Fibroblast of skin of left biceps (primary cell): ENCODE measurements at places on chromosomes 12 and 14.
A peak's percentile ranks its signal among the peaks of the same experiment; 100 is the strongest.

GRCh38 chr12:123384318-123384993 is 524 bp downstream of the KMT5A start:
- no peak for DNase-seq

DNA sequence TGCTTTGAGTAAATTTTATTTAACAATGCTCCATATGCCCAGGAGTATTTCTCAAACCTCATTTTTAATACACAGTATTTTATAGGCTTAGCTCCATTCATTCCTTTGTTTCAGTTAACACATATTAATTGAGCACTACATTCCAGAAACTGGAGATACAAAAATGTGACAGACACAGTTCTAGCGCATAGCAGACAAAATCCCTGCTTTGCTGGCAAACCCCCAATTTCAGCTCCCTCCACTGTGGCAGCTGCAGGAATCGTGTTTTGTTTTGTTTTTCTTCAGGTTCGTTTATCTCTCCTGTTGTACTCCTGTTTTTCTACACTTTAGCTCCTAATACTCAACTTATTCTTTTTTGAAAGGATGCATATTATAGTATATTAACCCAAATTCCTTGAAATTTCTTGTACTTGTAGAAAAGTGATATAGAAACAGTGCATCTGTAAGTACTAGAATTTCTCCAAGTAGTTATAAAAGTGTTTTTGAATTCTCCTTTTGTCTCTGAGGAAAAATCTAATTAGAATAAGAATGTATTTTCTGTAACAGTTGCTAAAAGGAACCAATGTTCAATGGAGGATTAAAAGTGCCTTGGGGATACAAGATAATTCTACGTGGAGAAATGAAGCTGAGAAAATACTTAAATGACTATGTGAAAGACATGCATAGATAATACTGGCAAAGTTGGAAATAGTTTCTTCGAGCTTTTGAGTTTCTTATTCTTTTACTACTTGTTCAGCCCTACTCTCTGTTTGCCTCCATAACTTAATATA is 6.4 kb upstream of the RAB21 start:
- no peak for DNase-seq

- peak; percentile 35 for DNase-seq
Observed at GRCh38 chr12:124428136-124428791, 133.4 kb downstream of the RFLNA start.

GRCh38 chr14:28382444-28383190 is 384.0 kb upstream of the FOXG1 start:
- DNase-seq: peak; percentile 38

DNA sequence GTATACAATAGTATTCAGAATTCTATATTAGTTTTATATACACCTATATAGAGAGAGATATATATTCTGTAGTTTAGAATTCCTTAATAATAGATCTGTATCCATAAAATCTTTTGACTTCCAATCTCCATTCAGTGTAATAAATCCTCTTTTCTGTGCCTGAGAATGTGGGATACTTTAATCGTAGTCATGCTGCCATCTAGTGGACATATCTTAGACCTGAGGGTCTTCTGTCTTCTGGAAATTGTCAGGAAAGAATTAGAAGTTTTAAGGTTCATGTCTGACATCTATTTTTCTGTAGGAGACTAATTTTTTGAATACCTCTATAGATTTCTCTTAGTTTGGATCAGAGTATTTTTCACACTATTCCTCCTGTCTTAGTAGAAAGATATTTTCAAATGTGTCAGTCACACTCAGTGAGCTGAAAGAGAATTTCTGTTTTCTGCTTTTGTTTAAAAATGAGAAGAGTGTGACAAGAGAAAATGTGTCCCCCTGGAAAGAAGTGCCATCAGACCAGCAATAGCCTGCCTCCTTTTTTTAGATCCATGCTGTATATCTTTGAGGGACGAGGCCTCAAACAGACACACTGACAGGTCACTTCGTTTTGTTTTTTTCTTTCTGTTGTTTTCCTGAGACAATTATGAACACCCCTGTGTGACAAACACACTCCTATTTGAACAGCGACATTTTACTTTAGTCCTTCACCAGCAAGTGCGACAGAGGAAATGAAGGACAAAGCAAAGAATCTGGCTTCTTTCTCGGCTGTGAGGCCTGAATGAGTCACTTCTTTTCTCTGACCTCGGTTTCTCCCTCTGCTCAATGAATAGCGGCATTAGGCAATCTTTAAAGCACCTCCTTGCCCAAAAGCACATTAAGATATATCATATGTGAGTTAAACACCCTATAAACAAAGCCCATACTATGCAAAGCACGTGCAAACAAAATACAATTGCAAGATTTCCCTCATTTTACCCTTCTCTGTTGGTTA is 96.3 kb downstream of the GALC start:
- DNase-seq: peak; percentile 41

GRCh38 chr14:67722293-67722692 is 20.6 kb downstream of the RDH12 start:
- no peak for DNase-seq

DNA sequence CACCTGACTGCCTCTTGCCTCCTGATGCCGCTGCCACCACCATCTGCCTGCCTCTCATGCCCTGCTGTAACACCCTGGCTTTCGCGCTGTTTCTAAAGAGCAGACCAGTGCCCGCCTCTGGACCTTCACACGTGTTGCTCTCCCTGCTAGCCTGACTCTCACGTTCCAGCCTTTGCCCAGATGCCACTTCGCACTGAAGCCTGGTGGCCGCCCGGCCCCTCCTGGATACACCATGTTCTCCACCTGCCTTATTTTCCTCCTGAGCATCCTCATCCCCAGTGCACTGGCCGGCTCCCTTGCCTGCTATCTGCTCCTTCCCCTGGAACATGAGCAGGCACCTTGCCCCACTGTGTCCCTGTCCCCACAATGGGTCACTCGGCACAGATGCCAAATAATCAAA is 146.5 kb downstream of the PIWIL1 start:
- DNase-seq: no peak

- DNase-seq: peak; percentile 94
Observed at GRCh38 chr12:121576851-121577391, 3.9 kb downstream of the KDM2B start.

GRCh38 chr12:30420561-30420960 is 275.1 kb downstream of the IPO8 start:
- no peak for DNase-seq

DNA sequence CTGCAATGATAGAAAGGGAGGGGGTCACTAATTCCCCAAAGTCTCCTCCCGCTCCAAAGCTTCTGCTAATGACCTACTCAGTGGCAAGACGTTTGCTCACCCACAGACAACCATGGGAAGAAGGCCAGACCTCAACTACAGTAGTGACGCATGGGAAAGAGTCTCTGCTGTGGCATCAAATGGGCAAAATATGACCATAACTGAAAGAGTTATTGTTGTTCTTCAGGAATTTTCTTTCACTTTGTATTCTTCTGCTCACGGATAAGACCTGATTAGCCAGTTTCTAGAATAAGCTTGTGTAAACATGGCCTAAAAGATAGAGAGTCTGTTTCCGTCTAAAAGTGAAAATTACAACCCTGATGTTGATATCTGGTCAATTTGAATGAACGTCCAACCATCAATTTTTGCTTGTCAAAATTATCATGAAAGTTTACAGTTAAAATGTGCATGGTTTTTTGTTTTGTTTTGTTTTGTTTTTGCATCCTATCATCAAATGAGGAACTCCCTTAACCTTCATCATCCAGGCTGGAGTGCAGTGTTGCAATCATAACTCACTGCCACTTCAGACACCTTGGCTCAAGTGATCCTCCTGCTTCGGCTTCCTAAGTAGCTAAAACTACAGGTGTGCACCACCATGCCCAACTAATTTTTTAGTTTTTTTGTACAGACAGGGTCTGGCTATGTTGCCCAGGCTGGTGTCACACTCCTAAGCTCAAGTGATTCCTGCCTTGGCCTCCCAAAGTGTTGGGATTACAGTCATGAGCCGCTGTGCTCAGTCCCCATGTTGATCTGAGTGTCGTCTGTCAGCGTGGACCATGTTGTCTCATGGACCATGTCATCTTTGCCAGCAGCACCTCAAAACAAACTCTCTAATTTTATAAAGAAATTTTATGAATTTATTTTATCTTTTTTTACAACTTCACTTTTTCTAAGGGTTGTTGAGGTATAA is 7.0 kb downstream of the KRT6B start:
- DNase-seq: no peak

DNA sequence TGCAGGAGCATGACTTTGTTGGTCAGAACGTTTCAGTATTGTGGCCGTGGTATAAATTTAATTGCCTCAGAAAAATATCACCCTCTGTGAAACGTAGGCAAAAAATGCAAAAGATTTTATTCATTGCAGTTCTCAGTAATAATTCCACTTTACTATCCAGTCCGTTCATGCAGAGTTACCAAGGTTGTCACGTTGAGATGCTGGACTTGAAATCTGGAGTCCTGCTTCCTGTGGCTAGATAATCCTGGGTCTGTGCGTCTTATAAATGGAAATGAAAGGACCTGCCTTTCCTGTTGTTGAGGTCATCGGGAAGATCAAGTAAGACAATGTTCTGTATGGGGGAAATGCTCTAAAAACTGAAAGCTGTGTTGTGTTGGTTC is 1.3 kb upstream of the AVPR1A start:
- no peak for DNase-seq

DNA sequence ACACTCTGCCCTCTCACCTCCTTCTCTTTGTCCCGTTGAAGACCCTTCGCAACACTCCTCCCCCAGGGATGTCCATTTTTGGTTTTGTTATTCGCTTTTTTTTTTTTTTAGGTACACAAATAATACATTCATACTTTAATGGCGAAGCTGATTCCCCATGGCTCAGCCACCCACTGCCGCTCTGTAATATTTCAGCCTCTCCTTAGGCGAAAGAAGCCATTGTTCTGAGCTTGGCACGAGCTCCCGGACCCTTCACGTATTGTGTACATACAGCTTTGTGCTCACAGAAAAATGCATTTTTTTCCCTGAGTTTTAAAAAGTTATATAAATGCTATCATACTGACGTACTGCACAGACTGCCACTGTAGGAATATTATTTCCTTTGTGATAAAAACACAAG is 115.0 kb downstream of the TMEM132C start:
- DNase-seq: no peak

- peak; percentile 8 for DNase-seq
Observed at GRCh38 chr14:56474419-56475022, 105.1 kb upstream of the TMEM260 start.

GRCh38 chr14:61644834-61645233 is 50.5 kb upstream of the HIF1A start:
- no peak for DNase-seq
